ENCODE measurements at places on chromosomes 4 and X. TPM values are rescaled to one million over a fixed set of nuclear protein-coding genes. Genes with fewer than 3 reads are reported as not detected.
A peak's percentile ranks its signal among the peaks of the same experiment; 100 is the strongest.

AFP gene
- 1.1 TPM for total RNA-seq

DNA sequence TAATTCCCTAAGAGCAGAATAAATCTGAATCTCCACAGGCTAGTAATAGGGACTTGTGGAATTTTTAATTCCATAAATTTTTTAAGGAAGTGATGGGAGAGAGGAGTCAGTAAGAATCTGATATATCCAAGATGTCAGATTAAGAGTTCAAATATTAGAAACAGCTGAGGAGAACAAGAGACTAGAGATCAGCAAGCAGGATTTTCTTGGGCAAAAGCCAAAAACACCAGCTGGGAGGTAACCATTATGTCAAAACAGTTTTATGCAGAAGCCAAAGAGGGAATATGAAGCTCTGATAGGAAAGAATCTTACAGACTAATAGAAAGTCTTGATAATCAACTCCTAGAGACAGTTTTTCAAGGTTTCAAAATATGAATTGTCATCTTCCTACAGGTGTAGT, 72.2 kb upstream of the RBPJ start:
- H3K27me3 ChIP-seq: no peaks in the 10 kb centered on the region
- DNase-seq: peak; percentile 63
- no peak overlapping the region for H3K4me3 ChIP-seq
- H3K36me3 ChIP-seq: no peaks in the 10 kb centered on the region

DNA sequence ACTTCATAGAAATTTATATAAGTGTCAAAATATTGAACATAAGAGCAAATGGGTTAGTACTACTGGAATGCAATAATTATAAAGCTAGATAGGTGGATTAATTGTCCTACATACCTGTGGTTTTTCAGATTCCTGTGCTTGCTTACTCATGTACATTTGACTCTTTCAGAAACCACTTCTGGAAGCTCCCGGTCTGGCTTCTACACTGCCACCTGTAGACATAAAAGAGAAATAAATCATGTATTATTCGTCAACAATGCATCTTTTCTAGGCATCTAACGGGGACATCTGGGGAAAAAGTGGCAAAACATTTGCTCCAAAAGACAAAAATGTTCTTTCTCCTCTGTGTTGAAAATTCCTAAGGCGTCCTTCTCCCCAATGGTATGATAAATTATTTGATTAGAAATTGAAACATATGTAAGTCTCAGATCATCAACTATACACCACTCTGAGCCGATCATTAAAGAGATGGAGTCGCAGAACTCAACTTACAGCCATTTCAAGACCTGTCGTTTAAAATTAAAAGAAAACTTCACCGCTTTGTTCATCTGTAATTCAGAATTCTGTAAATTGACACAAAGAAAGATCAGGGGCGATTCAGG, 648.7 kb upstream of the DIPK2B start:
- no peak for DNase-seq
- H3K36me3 ChIP-seq: no peaks in the 10 kb centered on the region
- H3K4me1 ChIP-seq: no peaks in the 10 kb centered on the region
- no peak overlapping the region for H3K4me3 ChIP-seq

DNA sequence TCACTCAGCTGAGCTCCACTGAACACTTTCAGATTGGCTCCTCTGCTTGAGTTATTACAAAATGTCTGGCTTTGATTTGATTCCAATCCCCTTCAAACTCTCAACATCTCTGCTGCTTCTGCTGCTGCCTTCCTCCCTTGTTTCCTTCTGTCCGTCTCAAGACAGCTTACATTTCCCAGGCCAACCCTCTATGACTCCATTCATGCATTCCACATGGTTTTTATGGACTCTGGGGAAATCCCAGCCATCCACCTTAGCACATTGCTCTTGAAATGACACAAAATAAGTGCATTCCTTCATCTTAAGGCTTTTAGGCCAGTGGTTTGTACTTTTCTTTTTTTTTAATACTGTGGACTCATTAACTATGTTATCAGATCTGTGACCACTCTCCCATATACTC, 68.5 kb upstream of the TMEM164 start:
- no peak for DNase-seq
- H3K36me3 ChIP-seq: no peaks in the 10 kb centered on the region
- no peak overlapping the region for H3K27ac ChIP-seq
- no peak overlapping the region for H3K4me3 ChIP-seq
- H3K27me3 ChIP-seq: peaks cover 16% of the 10 kb centered on the region

GRCh38 chr4:113406723-113407016, 354.9 kb downstream of the CAMK2D start:
- H3K36me3 ChIP-seq: no peaks in the 10 kb centered on the region
- no peak overlapping the region for H3K27ac ChIP-seq
- no peaks in the 10 kb centered on the region for H3K4me1 ChIP-seq
- no peak overlapping the region for H3K4me3 ChIP-seq
- no peak for DNase-seq
- no peaks in the 10 kb centered on the region for H3K27me3 ChIP-seq

ADH1C gene
- 0.55 TPM for total RNA-seq

DNA sequence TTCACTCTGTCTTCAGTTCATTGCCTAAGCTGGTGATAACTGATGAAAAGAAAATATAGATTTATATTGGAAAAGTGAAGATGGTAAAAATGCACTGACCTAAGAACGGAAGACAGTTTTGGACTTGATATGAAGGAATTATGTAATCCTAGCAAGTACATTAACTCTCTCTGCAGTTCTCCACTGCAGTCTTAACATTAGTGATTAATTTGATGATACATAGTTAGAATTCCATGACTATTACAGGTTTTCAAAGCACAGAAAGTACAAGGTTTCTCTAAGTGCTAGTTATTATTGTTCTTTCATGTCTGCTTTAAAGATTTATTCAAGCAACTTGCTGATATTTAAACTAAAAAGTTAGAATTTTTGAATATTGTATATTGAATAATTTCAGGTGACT, 1591.7 kb upstream of the ADGRL3 start:
- no peak overlapping the region for H3K4me3 ChIP-seq
- no peak for DNase-seq
- H3K27ac ChIP-seq: no peak overlapping the region
- no peaks in the 10 kb centered on the region for H3K27me3 ChIP-seq

DNA sequence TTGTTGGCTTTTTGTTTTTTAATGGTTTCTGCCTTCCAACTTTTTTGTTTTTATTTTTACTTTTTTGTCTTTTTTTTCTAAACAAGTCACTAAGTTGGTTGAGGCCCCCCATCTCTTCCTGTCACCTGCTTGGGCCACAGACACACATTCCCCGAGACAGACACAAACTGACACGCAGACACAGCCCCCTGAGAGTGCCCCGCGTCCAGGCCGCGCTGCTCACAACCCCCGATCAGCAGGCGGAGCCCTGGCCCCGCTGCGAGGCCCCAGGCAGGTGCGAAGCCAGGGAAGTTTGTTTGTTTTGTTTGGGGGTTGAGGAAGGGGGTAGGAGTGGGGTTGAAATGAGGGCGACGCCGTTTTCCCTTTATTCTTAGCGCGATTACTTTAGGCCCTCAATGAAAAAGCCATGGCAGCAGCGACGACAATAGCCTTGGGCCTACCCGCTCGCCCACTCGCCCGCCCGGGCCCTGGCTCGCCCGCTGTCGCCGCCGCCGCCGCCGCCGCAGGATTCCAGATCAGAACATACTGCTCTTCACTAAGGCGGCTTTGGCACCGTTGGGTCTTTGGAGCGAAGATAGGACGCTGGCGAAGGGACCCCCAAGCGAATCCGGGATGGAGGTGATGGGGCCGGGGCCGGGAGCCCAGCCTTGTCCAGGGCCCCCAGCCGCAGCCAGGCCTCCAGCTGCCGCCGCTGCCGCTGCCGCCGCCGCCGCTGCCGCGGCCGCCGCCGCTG, 3.1 kb downstream of the PHOX2B start:
- H3K27ac ChIP-seq: no peak overlapping the region
- H3K4me1 ChIP-seq: no peaks in the 10 kb centered on the region
- no peaks in the 10 kb centered on the region for H3K36me3 ChIP-seq
- no peak for DNase-seq

TEX13D gene
- not detected for total RNA-seq

- no peak for DNase-seq
- H3K36me3 ChIP-seq: no peaks in the 10 kb centered on the region
- H3K27me3 ChIP-seq: peaks cover 48% of the 10 kb centered on the region
- no peaks in the 10 kb centered on the region for H3K4me1 ChIP-seq
- no peak overlapping the region for H3K4me3 ChIP-seq
Measured at GRCh38 chrX:43969504-43970501, 3.4 kb downstream of the NDP start.

All from adrenal gland (tissue), 19 donors.